ENCODE measurements at places on chromosomes 1 and 21. TPM values are rescaled to one million over a fixed set of nuclear protein-coding genes. Genes with fewer than 3 reads are reported as not detected.
A peak's percentile ranks its signal among the peaks of the same experiment; 100 is the strongest.

Gene CD1B
- 0.61 TPM for total RNA-seq

Gene MSH4
- total RNA-seq: 0.96 TPM

Gene SUSD4
- 2.2 TPM for total RNA-seq

Gene OLFM3
- not detected for total RNA-seq

DNA sequence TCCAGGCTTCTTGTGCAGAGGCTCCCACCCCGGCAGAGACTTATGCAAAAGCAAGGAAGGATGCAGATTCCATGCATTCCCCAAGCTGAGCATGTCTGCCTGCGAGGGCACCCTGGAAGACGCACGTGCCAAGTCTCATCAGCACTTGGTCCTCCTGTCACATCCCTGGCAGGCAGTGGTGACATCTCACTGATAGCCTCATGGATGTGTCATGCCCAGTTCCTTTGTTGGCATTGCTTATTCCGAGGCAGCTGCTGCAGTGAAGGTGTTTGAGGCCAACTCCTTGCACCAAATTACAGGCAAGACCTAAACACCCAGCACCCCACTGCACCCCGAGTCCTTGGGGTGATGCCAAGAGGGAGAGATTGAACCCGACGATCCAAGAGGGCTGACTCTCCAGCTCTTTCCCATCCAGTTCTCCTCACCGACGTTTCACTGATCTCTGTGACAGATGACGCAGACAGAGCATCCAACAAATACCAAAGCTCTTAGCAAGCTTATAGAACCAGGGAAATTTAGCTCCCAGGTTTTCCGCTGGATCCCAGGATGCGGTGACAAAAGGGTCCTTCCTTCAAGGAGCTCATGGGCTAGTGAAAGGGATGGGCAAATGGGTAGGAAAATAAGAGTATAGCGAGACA lies 611.1 kb downstream of the AJAP1 start:
- DNase-seq: no peak
- peaks cover 8% of the 10 kb centered on the region for H3K27me3 ChIP-seq
- H3K4me1 ChIP-seq: no peaks in the 10 kb centered on the region

DNA sequence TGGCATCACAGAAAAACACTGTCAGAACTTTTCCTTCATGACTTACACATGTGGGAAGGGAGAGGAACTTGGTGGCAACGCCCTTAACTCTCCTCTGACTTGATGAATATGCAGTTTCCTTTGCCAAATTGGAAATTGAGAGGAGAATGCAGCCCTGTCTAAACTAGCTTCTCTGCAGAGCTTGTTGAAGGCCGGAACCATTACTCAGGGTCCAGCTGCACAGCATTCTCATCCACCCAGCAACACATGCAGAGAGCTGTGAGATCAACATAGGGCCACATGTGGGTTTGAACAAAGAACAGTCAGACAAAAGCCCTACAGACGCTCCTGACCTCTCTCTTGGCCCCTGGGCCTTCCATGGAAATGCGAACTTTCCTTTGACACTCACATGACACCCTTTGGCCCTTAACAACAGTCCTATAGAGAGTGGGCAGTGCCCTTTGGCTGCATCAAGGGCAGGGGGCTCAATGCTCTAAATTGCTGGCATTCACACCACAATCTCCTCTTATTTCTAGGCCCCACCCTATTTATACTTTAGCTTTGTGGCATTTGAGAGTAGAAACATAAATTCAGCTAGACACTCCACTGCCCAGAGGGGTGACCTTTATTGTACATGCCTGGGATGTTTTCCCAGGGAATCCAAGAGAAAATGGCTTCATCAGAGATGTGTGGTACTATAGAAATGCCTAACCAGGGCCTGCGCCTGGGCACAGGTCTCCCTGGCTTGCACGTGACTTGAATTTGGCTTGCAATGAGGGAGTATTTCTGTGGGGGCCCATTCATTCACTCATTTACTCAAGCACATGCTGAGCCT lies 64.4 kb downstream of the CDC7 start:
- H3K4me1 ChIP-seq: peaks cover 21% of the 10 kb centered on the region
- H3K36me3 ChIP-seq: no peaks in the 10 kb centered on the region
- peak overlapping the region; percentile 59 for H3K27ac ChIP-seq
- no peak for DNase-seq
- H3K4me3 ChIP-seq: no peak overlapping the region

GRCh38 chr1:10724948-10725847 lies 71.2 kb downstream of the CASZ1 start:
- H3K36me3 ChIP-seq: no peaks in the 10 kb centered on the region
- DNase-seq: peak; percentile 84
- H3K4me3 ChIP-seq: no peak overlapping the region
- H3K4me1 ChIP-seq: peaks cover 16% of the 10 kb centered on the region

DNA sequence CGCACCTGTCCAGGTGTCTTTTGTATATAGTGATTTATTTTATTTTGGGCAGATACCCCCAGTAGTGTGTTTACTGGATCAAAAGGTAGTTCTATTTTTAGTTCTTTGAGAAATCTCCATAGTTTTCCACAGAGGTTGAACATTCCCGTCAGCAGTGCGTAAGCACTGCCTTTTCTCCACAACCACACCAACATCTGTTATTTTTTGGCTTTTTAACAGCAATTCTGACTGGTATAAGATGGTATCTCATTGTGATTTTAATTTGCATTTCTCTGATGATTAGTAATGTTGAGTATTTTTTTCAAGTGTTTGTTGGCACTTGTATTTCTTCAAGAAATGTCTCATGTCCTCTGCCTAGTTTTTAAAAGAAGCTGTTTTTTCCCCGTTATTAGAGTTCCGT lies 39.2 kb downstream of the FOXJ3 start:
- no peak for DNase-seq
- H3K36me3 ChIP-seq: no peaks in the 10 kb centered on the region
- H3K27ac ChIP-seq: no peak overlapping the region
- no peak overlapping the region for H3K4me3 ChIP-seq

DNA sequence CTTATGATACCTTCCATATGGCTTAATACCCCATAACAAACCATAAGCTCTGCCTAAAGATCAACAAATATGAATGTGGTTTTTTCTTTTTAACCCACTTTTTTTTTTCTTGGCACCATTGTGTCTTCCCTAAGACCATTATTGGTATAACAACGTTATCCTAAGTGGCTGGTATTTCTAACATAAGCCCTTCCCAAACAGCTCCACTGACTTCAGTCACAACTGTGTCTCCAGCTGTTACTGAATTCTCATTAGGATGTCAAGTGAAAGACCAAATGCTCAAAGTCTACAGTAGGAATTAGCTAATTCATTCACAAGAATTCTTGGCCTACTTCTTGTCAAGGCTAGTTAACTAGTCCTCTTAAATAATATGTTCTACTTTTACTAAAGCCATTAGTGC lies 4.2 kb upstream of the RXRG start:
- DNase-seq: no peak
- peaks cover 4% of the 10 kb centered on the region for H3K4me1 ChIP-seq
- no peak overlapping the region for H3K4me3 ChIP-seq
- no peak overlapping the region for H3K27ac ChIP-seq

DNA sequence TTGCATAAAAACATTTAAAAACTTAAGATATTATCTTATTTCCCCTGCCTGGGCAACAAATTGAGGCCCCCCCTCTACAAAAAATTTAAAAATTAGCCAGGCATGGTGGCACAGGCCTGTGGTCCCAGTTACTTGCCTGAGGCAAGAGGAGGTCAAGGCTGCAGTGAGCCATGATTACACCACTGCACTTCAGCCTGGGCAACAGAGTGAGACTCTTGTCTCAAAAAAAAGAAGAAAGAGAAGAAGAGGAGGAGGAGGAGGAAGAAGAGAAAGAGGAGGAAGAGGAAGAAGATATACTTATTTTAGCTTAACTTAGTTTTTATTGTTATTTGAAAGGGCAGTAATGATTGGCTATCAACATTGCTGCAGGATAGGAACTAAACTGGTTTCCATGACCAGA lies 73.8 kb upstream of the IPO9 start:
- peaks cover 29% of the 10 kb centered on the region for H3K4me1 ChIP-seq
- H3K27ac ChIP-seq: no peak overlapping the region
- DNase-seq: no peak
- no peaks in the 10 kb centered on the region for H3K36me3 ChIP-seq
- no peak overlapping the region for H3K4me3 ChIP-seq

DNA sequence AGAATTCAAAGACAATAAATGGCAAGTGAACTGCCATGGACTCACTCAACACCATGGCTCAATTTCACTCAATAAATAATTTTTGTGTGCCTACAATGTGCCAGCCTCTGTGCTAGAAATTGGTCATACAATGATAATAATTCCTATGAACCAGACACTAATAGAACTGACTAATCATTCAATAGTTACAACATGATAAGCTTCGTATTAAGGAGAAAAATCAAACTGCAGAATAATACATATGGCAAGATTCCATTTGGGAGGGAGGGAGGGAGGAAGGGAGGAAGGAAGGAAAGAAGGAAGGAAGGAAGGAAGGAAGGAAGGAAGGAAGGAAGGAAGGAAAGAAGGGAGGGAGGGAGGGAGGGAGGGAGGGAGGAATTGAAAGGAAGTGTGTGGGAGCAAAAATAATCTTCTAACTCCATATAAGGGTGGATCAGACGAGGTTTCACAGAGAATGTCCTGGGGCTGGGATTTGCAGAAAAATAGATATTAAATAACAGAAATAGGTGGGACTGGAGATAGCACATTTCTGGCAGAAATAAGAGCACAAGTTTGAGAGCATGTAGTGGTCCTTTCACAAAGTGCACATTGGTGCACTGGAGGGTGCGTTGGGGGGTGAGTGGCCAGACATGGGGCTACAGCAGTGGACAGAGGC lies 52.9 kb downstream of the JAK1 start:
- H3K36me3 ChIP-seq: no peaks in the 10 kb centered on the region
- no peak overlapping the region for H3K4me3 ChIP-seq
- DNase-seq: no peak
- H3K4me1 ChIP-seq: peaks cover 47% of the 10 kb centered on the region

DNA sequence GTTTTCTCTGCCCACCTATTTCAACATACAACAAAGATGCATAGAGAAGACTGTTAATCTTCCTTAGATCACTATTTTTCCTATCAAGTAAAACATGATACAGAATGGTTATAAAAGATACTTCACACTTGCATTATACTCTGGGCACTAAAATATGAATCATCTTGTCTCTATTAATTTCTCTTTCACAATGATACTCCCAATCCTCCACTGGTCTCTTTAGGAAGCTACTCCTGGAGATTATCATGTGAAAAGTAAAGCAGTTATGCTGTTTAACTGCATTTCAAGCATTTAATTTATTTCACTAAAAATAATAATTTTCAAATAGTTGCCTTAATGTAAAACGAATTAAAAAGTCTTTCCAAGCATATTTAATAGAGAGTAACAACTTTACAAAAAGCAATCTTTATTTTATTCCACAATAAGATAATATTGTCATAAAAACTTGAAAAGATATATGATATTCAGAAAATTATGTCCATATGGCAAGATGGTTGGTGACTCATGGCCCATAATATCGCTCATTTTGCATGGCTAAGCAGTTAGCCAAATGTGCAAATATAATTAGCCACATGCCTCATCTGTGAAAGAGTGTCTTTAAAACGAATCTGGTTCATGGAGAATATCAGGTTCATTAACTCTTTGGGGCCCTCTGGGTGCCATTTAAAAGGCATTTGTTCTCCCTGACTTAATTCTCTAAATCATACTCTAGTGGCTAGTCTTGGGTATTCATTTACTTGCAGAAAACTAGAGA lies 1569.0 kb upstream of the B3GALT2 start:
- no peaks in the 10 kb centered on the region for H3K27me3 ChIP-seq
- no peaks in the 10 kb centered on the region for H3K4me1 ChIP-seq
- no peak overlapping the region for H3K4me3 ChIP-seq
- H3K27ac ChIP-seq: no peak overlapping the region
- H3K36me3 ChIP-seq: no peaks in the 10 kb centered on the region
- DNase-seq: no peak

DNA sequence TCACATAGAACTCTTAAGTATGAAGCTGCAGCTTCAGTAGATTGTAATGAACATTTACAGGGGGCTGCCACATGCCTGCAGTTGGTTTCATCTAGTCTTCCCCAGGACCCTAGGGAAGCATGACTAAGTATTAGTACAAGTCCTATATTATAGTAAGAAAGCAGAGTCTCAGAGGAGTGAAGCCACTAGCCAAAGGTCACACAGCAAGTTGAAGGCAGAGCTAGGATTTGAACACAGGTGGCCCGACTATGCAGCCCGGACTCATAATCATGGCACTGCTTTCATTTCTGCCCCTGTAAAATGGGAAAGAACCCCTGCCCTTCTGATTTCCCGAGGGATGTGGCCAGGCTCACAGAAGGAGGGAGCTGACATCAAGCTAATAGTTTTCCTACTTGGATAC lies 8.4 kb upstream of the CRYBG2 start:
- peaks cover 44% of the 10 kb centered on the region for H3K27me3 ChIP-seq
- H3K36me3 ChIP-seq: no peaks in the 10 kb centered on the region
- H3K4me3 ChIP-seq: no peak overlapping the region
- peaks cover 12% of the 10 kb centered on the region for H3K4me1 ChIP-seq
- H3K27ac ChIP-seq: no peak overlapping the region
- no peak for DNase-seq

- no peaks in the 10 kb centered on the region for H3K36me3 ChIP-seq
- no peaks in the 10 kb centered on the region for H3K4me1 ChIP-seq
- no peak for DNase-seq
- no peak overlapping the region for H3K27ac ChIP-seq
- H3K4me3 ChIP-seq: no peak overlapping the region
Observed at GRCh38 chr1:205391386-205391785, 30.5 kb downstream of the LEMD1 start.

DNA sequence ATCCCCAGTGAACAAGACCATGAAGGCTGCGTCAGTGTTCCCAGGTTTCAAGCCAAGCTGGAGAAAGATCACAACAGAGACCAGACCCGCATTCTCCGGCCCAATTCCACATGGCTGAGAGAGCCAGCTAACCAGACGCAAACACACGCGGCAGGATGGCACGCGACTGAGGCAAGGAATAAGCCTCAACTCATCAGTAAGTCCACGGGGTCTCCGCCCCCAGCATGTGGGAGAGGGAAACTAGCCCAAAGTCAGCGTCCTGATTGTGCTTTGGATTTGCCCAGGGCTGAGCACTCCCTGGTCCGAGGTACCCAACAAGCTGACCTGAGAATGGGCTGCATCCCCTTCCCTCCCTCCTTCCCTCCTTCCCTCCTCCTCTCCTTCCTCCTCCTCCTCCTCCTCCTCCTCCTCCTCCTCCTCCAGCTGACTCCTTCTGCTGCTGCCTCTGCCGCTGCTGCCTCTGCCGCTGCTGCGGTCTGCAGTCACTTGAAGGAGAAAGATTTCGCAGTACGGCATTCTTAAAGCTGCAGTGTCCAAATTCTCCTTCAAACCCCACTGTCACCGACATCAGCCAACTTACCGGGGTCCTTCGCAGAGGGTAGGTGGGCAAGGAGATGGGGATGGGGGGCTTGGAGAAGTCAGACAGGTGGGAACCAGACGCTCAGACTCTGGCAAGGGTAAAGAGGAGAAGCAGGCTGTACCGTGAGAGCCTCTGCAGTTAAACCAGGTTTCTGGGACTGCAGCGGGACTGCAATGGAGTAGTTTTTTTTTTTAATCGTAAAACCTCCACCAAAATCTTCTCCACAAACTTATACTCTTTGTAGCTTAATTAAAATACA lies 33.0 kb upstream of the H6PD start:
- peaks cover 26% of the 10 kb centered on the region for H3K4me1 ChIP-seq
- H3K27ac ChIP-seq: no peak overlapping the region
- peaks cover 76% of the 10 kb centered on the region for H3K27me3 ChIP-seq
- no peaks in the 10 kb centered on the region for H3K36me3 ChIP-seq
- DNase-seq: no peak

- no peak overlapping the region for H3K27ac ChIP-seq
- H3K27me3 ChIP-seq: no peaks in the 10 kb centered on the region
Observed at GRCh38 chr21:25961042-25961441, 209.5 kb downstream of the APP start.
